Stimulated activated CD4-positive, alpha-beta T cell treated with anti-CD3 and anti-CD28 coated beads, Interleukin-1b, Interleukin-23, amount 100 ng/mL, for 24 hours (primary cell): ENCODE measurements at places on chromosomes 6 and 20.

DNA sequence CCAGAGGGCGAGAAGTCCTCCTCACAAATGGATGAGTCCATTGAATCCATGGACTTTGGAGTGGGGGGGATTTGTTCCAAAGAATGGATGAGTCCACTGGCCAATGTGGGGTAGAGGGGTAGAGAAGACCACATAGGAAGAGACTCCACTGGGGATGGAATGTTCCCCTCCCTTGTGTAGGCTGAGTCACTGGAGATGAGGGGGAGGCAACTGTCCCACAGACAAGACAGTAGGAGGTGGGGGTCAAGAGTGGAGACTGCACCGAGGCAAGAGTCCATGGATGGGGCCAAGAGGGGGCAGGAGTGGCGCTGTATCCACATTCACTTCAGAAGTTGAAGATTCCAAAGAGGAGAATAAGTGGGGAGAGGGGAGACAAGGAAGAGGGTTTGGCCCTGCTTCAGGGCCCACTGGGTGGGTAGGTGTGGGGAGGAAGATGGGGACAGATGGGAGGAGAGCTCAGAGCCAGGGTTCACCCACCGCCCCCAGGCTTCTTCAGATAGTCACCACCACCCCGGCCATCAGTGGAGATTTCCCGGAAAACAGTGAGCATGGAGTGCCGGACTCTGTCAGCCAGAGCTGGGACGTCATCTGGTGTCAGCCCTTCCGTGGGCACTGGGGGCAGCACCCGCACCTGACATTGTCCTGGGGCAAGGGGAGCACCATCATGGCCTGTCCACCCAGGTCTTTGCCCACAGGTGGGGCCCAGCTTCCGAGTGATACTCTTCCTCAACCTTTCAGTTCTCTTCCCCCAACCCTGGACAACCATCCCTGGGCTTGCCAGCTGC lies 4.6 kb downstream of the EGFL8 start:
- no peak for DNase-seq

DNA sequence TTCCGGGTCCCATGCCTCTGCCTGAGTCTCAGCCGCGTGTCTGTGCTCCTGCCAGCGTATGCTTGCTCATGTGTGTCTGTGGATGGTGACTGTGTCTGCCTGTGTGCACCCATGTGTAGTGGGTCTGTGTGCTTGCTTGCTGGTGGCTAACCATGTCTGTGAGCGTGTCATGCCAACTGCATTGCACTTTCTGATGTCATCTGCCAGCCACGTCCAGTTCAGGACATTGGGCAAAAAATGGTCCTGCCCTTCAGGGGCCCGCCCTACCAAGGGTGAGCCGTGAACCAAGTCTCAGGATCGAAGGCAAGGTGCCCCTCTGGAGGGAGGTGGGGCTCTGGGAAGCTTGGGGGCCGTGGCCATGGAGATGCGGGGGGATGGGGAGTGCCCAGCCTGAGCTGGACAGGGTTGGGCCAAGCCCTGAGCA lies 9.4 kb upstream of the ZBTB46 start:
- no peak for DNase-seq

- DNase-seq, result no peak
These were observed 190.2 kb upstream of the SSTR4 start for GRCh38 chr20:22844959-22845358.

GRCh38 chr6:28000351-28001045 lies 43.5 kb downstream of the OR2B6 start:
- no peak for DNase-seq

DNA sequence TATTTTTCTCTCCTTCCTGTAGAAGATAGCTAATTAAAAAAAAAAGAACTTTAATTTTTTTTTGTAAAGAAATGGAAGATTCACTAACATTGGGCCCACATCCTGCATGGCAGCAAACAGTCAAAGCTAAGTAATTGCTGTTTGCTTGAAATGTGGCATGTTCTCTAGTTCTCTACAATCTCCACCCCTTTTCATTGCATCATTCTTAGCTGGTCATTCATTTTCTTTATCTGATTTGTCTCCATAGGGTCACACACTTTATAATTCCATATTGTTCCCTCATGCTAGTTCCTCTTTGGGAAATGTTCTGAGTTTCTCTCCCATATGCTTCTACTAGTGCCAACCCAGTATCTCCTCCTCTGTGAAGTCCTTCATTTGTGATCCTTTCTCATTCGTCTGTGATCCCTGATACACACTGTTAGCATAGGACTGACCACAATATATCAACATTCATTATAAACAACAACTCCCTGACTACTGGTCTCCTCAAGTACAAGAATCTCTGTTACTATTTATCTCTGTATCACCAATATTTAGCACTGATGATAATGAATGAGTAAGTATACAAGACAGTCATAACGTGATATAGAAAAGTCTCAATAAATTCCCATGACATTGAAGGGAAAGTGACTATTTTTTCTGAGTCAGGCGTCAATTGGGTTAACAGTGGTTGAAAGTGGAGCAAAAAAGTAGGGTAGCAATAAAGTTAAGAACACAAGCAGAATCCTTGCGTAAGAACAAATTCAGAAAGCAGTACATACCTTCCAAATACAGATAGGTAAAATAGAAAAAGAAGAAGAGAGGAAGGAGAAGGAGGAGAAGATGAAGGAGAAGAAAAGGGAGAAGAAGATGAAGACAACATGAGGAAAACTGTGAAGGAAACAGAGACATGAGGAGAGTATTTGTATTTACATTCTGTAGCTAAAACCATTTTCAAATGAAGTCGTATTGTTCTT lies 33.2 kb upstream of the MYB start:
- DNase-seq, result no peak

- no peak for DNase-seq
These were observed 30.4 kb downstream of the KCNQ5 start for GRCh38 chr6:72651967-72652956.

DNA sequence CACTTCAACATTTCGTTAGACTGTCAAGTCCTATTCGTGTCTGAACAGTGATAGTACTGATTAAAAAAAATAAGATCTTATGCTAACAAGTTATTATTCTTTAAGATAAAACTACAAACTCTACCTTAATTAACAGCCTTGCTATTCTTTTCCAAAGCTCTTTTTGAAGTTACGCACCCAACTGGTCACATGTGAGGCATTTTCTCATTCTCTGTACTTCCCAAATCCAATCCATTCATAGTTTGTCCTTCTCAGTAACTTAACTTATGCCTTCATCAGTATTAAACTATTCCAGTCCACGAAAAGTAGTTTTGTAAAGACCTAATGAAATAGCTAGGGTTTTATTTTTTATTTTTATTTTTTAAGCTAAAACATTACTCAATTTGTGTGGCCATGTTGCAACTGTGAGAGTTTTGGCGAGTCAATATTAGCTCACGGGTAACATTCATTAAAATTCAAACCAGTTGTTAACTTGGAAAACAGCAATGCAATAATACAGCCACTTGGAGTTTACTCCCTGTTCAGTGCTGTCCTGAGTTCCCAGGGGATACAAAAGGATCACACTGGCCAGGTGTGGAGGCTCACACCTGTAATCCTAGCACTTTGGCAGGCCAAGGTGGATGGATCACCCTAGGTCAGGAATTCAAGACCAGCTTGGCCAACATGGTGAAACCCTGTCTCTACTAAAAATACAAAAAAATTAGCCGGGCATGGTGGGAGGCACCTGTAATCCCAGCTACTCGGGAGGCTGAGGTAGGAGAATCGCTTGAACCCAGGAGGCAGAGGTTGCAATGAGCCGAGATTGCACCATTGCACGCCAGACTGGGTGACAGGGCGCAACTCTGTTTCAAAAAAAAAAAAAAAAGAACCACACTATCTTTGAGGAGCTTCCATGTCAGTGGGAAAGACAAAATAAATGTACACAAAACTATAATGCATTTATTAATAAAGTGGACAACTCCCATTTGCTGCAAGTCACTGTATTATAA lies 27.9 kb upstream of the EEF1A1 start:
- DNase-seq, result no peak

GRCh38 chr20:2093159-2093781 lies 8.4 kb upstream of the STK35 start:
- no peak for DNase-seq

DNA sequence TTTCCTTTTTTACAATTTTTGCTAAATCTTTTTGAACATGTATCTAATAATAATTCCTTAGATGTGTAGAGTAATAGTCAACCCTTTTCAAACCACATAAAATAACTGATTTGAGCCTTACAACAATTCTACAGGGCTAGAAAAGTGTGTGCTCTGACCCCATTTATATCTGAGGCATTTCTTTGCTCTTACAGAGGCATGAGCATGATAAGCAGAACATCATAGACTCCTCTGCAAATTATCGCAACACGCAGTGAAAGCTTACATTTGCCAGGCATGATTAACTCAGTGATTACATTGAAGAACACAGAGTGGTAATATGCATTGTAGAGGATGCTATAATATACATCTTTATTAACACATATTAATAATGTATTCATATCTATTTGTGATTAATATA lies 120.4 kb downstream of the SIM1 start:
- DNase-seq, result no peak

DNA sequence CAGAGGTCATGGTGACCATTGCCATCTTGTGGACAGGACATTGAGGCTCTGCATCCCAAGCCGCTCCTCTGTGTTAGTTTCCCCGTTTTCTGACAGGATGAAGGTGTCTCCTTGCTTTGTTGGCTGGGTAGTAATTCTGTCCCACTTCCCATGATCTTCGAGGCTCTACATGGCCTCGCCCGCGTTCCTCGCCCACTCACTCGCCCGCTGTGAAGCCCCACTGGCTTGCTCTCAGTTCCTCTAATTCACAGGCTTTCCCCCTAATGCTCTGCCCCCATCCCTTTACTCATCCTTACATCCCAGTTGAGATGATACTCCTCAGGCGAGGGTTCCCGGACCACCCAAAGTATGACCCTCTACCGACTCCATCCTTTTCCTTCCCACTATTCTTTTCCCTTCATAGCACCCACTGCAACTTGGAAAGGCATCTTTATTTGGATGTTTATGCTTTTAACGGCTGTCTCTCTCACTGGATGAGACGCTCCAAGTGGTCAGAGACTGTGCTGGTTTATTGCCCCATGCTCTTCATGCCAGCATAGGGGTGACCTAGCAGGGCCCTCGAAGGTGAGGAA lies 511 bp upstream of the SLC35B2 start:
- no peak for DNase-seq

GRCh38 chr6:156875062-156875461 lies 97.9 kb downstream of the ARID1B start:
- no peak for DNase-seq

GRCh38 chr6:87182321-87182720 lies 27.0 kb downstream of the ZNF292 start:
- DNase-seq, result no peak

- DNase-seq, result no peak
These were observed 545.5 kb downstream of the EPM2A start for GRCh38 chr6:145189836-145190235.

DNA sequence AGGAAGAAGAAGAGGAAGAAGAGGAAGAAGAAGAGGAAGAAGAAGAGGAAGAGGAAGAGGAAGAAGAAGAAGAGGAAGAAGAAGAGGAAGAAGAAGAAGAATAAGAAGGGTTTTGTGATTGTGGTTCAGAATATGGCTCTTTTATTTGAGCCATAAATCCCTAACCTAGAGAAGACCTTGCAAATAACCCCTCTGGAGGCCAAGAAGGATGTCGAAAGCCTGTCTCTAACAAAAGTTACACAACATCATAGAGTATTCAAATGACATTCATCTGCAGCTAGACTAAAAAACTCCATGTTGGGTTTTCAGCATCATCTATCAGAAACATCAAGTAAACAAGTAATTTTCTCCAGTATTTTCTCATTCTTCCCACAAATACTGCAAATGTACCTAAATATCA lies 100.9 kb downstream of the RNASET2 start:
- DNase-seq, result no peak

GRCh38 chr6:40523505-40524172 lies 63.5 kb downstream of the LRFN2 start:
- DNase-seq, result no peak

- no peak for DNase-seq
These were observed 466.3 kb upstream of the PLCB4 start for GRCh38 chr20:8602389-8603116.

DNA sequence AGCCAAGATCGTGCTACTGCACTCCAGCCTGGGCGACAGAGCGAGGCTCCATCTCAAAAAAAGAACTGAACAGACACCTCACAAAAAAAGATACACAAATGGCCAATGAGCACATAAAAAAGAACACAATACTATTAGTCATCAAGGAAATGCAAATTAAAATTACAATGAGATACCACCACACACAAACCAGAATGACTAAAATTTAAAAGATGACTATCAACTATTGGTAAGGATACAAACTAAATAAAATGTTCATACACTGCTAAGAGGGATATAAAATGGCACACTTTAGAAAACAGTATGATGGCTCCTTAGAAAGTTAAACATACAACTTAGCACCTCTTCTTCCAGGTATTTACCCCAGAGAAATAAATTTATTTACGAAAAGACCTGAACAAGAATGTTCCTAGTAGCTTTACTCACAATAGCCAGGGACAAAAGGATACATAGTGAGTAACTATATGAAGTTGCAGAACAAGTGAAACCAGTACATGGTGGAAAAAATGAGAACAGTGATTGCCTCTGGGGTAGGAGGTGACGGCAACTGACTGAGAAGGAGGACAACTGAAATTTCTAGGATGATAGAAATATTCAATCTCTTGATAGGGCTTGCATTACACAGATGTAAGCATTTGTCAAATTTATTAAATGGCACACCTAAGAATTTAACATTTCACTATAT lies 53.2 kb downstream of the FAM8A1 start:
- no peak for DNase-seq

DNA sequence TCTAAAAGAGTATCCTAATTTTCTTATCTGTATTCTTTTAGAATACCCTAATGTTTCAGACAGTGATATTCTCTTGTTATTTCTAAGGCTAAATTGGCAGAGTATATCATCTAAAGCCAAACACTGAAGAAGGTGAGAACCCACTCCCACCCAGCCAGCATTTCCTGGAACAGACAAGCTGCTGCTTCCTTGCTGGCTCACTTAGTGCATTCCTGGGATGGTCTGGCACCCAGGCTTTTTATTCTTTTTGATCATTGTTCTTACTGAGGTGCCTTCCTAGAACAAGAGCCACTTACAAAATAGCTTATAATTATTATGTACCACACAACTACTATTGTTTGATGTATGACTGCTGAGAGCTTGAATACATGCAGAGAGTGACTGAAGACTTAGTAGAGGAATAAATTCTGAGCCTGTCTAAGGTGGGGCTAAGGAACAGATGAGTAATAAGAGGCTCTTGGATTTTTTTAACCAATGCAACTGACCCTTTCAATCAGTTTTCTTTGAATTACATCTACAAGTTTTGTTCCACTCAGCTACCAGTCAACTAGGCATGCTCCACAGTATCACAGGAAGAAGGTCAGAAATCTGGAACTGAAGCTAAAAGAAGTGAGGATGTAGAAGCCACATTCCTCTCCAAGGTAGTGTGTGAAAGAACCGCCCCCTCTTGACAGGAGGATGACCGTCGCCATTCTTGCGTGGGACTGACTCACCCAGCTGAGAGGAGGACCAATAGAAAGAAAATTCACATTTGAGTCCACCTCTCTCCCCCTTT lies 30.1 kb downstream of the PRPH2 start:
- DNase-seq, result no peak

GRCh38 chr20:12237772-12238171 lies 320.1 kb downstream of the BTBD3 start:
- no peak for DNase-seq
